ENCODE measurements at places on chromosomes 3 and 15. TPM values are rescaled to one million over a fixed set of nuclear protein-coding genes. Genes with fewer than 3 reads are reported as not detected.

SPSB4 gene
- total RNA-seq: not detected

PIERCE2 gene
- not detected for total RNA-seq

OR4M2 gene
- not detected for total RNA-seq

SLC28A2 gene
- total RNA-seq: not detected

MEIS2 gene
- 15.7 TPM for total RNA-seq

GRAMD1C gene
- total RNA-seq: 0.63 TPM

GOLGA6A gene
- not detected for total RNA-seq

SH2D7 gene
- not detected for total RNA-seq

TNFAIP8L3 gene
- 9.0 TPM for total RNA-seq

SMARCC1 gene
- total RNA-seq: 35.7 TPM

RSRC1 gene
- total RNA-seq: 67.1 TPM

- no peaks in the 10 kb centered on the region for H3K4me1 ChIP-seq
- no peaks in the 10 kb centered on the region for H3K27me3 ChIP-seq
- no peaks in the 10 kb centered on the region for H3K36me3 ChIP-seq
- DNase-seq: no peak
- no peak overlapping the region for H3K4me3 ChIP-seq
Measured at GRCh38 chr3:23756206-23756840, 49.4 kb upstream of the UBE2E1 start.

GRCh38 chr3:187265461-187265955 is 26.0 kb downstream of the MASP1 start:
- DNase-seq: no peak
- H3K27ac ChIP-seq: no peak overlapping the region
- no peaks in the 10 kb centered on the region for H3K4me1 ChIP-seq
- H3K27me3 ChIP-seq: no peaks in the 10 kb centered on the region
- no peaks in the 10 kb centered on the region for H3K36me3 ChIP-seq

- H3K27me3 ChIP-seq: no peaks in the 10 kb centered on the region
- DNase-seq: no peak
- peaks cover 14% of the 10 kb centered on the region for H3K4me1 ChIP-seq
Measured at GRCh38 chr15:59353994-59354416, 18.7 kb downstream of the MYO1E start.

- H3K4me1 ChIP-seq: no peaks in the 10 kb centered on the region
- no peaks in the 10 kb centered on the region for H3K27me3 ChIP-seq
- H3K36me3 ChIP-seq: no peaks in the 10 kb centered on the region
Measured at GRCh38 chr3:65265942-65266590, 578.3 kb upstream of the ADAMTS9 start.

- H3K27ac ChIP-seq: no peak overlapping the region
- peaks cover 72% of the 10 kb centered on the region for H3K4me1 ChIP-seq
- DNase-seq: no peak
- no peaks in the 10 kb centered on the region for H3K27me3 ChIP-seq
Measured at GRCh38 chr3:72380193-72380592, 468.1 kb downstream of the SHQ1 start.

DNA sequence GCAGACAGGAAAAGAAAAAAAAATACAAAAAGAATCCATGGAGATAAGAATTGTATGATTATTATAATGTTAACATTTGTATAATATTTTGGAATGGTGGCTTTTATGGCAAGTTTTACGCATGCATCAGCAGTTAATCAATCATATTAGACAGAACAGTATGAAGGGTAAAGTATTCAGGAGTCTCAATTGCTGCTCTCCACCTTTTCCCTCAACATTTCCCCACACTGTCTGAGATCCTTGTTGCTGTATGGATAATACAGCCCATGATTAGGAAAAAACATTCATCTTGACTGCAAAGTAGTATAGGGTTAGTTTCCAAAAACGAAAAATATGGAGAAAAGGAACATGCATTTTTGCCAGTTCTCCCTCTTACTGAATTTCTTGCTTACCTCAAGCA is 755.3 kb upstream of the ARPP21 start:
- no peaks in the 10 kb centered on the region for H3K4me1 ChIP-seq
- H3K4me3 ChIP-seq: no peak overlapping the region
- no peak overlapping the region for H3K27ac ChIP-seq
- H3K36me3 ChIP-seq: no peaks in the 10 kb centered on the region
- no peak for DNase-seq
- H3K27me3 ChIP-seq: no peaks in the 10 kb centered on the region

- no peak overlapping the region for H3K4me3 ChIP-seq
- no peaks in the 10 kb centered on the region for H3K36me3 ChIP-seq
- H3K27ac ChIP-seq: no peak overlapping the region
Measured at GRCh38 chr15:91632176-91632575, 221.3 kb upstream of the SLCO3A1 start.

GRCh38 chr15:26771578-26772153 is 1.2 kb downstream of the GABRB3 start:
- no peaks in the 10 kb centered on the region for H3K4me1 ChIP-seq
- H3K36me3 ChIP-seq: no peaks in the 10 kb centered on the region
- no peak overlapping the region for H3K27ac ChIP-seq
- no peak for DNase-seq
- peak overlapping the region; percentile 60 for H3K4me3 ChIP-seq
- H3K27me3 ChIP-seq: peaks cover 47% of the 10 kb centered on the region

DNA sequence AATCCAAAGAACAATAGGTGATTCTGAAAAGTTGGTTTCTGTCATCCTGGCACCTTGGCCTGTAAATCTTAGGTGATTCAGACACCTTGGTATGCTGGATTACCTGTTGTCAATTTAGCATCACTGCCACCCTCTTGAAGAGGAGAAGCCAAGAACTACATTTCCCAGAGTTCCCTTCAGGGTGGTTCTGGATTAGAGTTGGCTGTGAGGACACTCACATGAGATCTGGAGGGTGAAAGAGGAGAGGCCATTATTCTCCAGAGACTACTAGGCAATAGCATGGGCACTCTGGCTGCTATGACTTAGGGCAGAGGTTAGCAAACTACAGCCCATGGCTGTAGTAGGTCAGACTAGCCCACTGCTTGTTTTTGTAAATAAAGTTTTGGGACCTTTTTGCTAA is 41.7 kb upstream of the CORO2B start:
- H3K27me3 ChIP-seq: no peaks in the 10 kb centered on the region
- H3K4me1 ChIP-seq: no peaks in the 10 kb centered on the region

DNA sequence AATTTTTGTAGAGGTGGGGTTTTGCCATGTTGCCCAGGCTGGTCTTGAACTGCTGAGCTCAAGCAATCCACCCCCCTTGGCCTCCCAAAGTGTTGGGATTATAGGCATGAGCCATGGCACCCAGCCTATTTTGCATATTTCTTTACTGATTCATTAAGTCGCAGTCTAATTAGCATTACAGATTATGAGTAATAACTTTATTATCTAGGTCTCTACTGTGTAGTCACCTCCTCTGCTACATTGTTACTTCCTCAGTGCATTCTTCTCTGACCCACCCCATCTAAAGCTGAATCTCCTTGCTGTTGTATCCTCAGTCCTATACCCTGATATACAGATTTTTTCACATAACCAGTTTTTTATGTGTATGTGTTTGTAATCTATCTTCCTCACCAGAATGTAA is 61.7 kb downstream of the TFDP2 start:
- no peaks in the 10 kb centered on the region for H3K36me3 ChIP-seq
- no peaks in the 10 kb centered on the region for H3K4me1 ChIP-seq
- no peak overlapping the region for H3K4me3 ChIP-seq
- DNase-seq: no peak
- no peak overlapping the region for H3K27ac ChIP-seq
- no peaks in the 10 kb centered on the region for H3K27me3 ChIP-seq

- H3K27ac ChIP-seq: no peak overlapping the region
- H3K36me3 ChIP-seq: no peaks in the 10 kb centered on the region
- no peaks in the 10 kb centered on the region for H3K4me1 ChIP-seq
- H3K27me3 ChIP-seq: no peaks in the 10 kb centered on the region
- DNase-seq: no peak
- no peak overlapping the region for H3K4me3 ChIP-seq
Measured at GRCh38 chr3:12253516-12254343, 35.1 kb upstream of the PPARG start.

GRCh38 chr3:161314836-161315395 is 56.4 kb downstream of the SPTSSB start:
- no peak for DNase-seq
- H3K4me1 ChIP-seq: no peaks in the 10 kb centered on the region
- H3K4me3 ChIP-seq: no peak overlapping the region
- no peaks in the 10 kb centered on the region for H3K36me3 ChIP-seq

GRCh38 chr3:81195478-81195877 is 566.0 kb downstream of the GBE1 start:
- no peaks in the 10 kb centered on the region for H3K4me1 ChIP-seq
- no peaks in the 10 kb centered on the region for H3K27me3 ChIP-seq
- H3K4me3 ChIP-seq: no peak overlapping the region
- H3K27ac ChIP-seq: no peak overlapping the region
- no peak for DNase-seq
- H3K36me3 ChIP-seq: no peaks in the 10 kb centered on the region

GRCh38 chr3:104126864-104127553 is 1239.7 kb upstream of the ALCAM start:
- DNase-seq: no peak
- no peak overlapping the region for H3K4me3 ChIP-seq
- no peaks in the 10 kb centered on the region for H3K36me3 ChIP-seq
- H3K27me3 ChIP-seq: no peaks in the 10 kb centered on the region
- H3K27ac ChIP-seq: no peak overlapping the region

DNA sequence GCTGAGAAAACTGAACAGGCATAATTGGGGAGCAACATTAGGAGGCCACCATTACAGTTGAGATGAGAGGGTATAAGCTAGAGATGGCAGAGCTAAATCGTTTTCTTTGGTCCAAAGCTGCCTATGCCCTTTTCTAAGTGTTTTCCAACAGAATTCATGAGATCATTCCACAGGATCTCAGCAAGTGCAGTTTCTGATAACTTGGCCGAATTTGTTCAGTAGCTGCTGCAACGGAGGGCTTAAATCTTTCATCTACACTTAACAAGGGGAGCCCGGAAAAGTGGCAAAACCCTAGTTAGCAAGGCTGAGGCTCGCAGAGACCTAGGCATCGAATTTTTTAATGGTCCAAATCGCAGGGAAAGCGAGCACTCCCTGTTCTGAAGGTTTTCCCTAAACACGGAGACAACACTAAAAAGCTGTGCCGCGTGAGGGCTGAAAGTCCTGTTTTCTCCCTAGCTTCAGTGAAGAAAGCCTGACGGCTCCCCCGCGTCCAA is 531 bp upstream of the BLOC1S6 start:
- H3K4me1 ChIP-seq: peaks cover 57% of the 10 kb centered on the region
- peak overlapping the region; percentile 93 for H3K27ac ChIP-seq
- DNase-seq: no peak
- H3K4me3 ChIP-seq: peak overlapping the region; percentile 68
